ENCODE measurements at places on chromosomes 4 and X.

- DNase-seq = no peak
Observed at GRCh38 chrX:18151649-18152048, 69.0 kb downstream of the BEND2 start.

DNA sequence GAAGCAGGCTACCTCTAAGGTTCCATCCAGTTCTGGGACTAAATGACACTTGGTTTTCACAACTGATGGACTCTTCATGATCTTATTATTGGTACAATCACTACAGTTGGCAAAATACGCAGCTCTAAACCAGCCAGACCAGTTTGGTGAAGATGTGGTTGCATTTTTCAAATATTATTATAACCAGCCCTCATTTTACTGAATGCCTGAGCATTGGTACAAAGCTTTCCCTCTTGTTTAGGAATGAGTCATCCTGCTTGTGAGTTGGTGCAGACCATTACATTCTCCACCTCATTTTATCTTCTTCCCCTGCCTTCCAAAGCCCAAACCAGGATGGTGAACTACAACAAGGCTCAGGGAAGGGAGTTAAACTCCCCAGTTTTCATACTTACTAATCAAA, 223.1 kb downstream of the KDR start:
- no peak for DNase-seq

DNA sequence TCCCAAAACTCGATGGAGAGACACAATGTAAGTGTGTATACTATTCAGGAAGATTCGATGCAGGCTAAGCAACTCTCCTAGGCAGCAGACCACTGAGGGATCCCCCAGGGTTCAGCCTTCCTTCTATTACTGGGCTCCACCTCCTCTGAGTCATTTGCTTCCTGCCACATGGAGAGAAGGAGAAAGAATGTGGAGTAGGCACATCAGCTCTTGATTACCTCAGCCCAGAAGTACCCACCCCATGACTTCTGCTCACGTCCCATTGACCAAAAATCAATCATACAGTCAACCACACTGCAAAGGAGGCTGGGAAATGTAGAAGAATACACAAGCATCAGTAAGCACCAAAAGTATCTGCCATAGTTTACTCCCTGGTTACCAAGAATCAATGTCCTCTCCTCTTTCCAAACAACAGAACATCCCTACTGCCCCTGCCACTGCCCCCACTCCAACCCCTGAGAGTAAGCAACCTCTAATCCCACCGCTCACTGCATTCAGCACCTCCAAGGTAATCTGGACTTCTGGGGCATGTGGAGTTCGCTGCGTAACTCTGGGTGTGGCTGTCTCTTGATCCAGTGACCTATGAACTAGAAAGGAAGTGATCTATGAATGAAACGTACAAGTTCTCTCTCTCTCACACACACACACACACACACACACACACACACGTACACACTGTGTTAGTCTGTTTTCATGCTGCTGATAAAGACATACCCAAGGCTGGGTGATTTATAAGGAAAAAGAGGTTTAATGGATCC, 91.2 kb upstream of the C1QTNF7 start:
- DNase-seq = no peak

GRCh38 chr4:107619731-107620130, 100.3 kb downstream of the PAPSS1 start:
- no peak for DNase-seq

DNA sequence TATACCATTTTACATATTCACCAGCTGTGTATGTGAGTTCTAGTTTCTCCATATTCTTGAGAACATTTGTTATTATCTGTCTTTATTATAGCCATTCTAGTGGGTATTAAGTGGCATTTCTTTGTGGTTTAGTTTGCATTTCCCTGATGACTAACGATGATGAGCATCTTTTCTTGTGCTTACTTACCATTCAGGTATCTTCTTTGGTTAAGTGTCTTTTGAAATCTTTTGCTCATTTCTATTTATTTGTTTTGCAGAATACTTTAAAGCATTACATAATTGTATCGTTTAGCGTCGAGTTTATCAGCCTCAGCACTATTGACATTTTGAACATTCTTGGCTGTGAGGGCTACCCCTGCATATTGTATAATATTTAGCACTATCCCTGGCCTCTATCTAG, 85.4 kb downstream of the FRMPD4 start:
- no peak for DNase-seq

DNA sequence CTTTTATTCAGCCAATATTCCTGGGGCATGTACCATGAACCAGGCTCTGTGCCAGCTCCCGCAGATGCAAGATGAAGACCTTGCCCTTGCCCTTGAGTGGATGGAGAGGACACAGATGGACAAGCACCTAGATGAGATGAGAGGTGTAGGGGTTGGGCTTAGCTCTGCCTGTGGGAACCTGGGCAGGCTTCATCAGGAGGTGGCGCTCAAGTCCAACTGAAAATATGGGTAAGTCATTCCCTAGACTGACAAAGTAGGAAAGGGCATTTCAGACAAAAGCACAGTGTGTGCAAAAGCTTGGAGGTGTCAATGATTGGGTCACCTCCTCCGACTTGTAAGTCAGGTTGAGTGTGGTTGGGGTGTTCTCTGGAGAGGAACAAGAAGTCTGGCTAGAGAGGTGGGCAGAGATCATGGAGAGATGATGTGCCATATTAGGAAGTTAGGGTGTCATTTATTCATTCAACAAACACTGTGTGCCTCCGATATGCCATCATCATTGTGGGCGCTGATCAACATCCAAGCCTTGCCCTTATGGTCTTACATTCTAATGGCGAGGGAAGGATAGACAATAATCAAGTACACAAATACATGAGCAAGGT, 64.6 kb downstream of the ANAPC4 start:
- DNase-seq = no peak

- no peak for DNase-seq
Observed at GRCh38 chr4:158850800-158851644, 82.2 kb downstream of the FNIP2 start.

DNA sequence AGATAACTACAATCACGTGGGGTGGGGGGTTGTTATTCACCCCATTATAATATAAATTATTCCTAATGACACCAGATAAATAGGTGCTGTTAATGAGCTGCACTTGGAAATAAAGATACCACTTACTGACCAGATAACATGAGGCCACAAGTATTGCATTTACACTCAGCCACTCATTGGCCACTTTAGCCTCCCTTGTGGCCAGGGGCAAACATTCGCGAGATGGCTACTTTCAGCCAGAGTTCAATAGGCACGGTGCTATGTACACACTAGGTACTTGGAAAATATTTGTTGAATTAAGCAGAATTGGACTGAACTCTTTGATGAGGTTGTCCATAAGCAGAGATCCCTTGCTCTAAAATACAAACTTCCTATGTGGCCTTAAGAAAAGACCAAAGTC, 713.7 kb upstream of the TENM3 start:
- no peak for DNase-seq

DNA sequence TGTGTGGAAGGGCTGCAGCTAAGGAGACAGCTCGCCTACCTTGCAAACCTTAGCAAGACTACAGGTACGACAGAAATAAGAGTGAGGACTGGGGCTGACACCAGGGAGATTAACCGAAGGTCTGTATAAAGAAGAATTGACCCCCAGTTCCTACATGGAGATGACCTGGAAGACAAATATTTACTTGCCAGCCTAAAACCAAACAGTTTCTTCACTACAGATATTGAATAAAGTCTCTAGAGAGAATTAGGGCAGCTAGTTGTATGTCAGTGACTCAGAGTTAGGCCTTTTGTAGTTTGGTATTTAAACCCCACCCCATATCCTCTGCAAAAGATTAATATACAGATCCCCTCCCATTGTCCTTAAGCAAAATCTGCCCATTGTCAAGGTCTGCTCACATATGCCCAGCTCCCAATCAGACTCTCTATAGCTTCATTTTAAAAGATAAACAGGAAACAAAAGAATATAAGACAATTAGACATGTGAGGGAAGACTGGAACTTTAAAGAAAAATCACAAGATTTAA, 28.1 kb upstream of the FRMPD3 start:
- DNase-seq = no peak

DNA sequence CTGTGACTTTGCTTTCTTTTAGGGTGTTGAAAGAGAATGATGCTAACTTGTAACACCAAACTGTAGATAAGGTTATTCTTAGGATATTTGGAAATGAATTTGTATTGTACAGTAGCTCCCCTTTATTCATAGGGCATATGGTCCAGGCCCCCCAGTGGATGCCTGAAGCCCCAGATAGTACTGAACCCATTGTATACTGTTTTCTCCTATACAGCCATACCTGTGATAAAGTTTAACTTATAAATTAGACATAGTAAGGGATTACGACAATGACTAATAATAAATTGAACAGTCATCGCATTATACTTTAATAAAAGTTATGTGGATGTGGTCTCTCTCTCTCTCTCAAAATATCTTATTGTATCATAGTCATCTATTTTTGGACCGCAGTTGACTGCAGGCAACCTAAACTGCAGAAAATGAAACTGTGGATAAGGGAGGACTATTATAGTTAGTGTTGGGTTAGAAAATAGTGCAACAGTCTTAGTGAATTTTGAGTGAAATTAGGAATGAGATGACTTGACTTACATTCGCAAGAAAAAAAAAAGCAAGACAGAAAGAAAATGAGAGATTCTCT, 105.1 kb downstream of the CLDN22 start:
- DNase-seq = no peak

DNA sequence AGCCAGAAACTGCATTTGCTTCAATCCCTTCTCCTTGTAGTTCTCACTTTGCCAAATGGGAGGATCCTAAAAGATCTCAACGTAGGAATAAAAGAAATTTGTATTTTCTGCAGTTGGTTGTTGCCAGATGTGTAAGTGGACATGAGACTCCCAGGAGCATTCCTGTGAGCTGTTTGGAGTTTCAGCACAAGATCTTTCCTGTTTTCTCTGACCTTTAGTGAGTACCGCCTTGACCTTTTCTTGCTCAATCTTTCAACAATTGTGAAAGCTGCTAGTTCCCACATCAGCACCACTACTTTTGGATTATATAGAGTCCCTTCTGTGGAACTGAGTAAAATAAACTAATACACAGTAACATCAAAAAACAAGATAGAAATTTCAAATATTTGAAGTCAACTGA, 683.8 kb upstream of the PABPC4L start:
- DNase-seq = no peak

Data from activated CD4-positive, alpha-beta T cell treated with anti-CD3 and anti-CD28 coated beads, Interleukin-2, amount 50 U/mL, for 1 hour (primary cell).